Brain microvascular endothelial cell (primary cell): ENCODE measurements at places on chromosomes 16 and 17.

DNA sequence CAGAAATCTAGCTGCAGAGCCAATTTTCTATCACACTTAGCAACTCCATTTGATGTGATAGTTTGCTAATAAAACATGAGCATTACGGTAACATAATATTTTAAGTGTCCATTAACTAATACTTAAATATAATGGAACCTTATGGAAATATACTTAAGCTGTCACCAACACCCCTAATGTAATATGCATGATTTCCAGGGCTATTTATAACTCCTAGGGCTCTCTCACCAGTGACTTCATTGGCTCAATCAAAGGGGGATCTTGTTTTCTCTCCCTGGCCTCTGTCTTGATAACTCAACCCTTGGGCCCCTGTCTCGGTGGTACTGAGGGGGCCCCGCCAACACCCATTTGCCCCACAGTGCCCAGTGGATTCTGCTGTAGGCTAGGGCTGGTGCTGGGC is 170.4 kb downstream of the SALL1 start:
- DNase-seq = no peak

DNA sequence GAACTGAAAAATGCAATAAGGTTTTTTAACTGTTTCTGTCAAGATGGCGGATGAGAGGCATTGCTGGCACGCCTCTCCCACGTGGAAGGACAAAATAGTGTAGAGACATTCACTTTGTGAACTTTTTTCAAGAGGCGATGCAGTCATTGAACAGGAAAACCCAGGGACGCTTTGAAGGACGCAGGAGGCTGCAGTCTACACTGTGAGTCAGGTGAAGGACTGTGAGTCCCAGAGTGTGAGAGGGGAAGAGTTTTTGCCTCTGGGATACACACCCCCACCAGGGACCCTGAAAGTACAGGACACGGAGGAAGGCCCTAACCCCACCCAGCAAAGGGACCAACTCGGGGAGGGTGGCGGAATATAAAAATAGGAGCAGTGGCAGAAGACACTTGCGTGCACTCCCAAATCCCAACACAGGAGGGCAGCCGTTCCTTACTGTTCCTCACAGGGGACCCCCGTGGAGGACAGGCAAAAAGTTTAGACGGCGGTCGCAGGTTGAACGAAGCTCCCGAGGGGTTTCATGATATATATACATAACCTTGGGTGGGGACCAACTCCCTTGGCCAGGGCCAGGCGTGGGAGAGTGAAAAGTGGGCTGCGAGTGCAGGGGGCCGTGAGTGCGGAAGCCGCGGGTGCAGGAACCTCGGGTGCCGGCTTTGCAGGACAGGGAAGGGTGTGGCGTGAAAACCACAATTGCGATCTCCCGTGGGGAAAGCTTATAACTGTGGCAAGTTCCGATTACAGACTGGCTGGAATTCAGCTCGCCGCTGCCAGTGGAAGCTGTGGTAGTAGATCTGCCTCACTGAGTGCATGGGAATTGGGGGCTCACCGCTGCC is 82.0 kb upstream of the ALOX12 start:
- peak; percentile 47 for DNase-seq

DNA sequence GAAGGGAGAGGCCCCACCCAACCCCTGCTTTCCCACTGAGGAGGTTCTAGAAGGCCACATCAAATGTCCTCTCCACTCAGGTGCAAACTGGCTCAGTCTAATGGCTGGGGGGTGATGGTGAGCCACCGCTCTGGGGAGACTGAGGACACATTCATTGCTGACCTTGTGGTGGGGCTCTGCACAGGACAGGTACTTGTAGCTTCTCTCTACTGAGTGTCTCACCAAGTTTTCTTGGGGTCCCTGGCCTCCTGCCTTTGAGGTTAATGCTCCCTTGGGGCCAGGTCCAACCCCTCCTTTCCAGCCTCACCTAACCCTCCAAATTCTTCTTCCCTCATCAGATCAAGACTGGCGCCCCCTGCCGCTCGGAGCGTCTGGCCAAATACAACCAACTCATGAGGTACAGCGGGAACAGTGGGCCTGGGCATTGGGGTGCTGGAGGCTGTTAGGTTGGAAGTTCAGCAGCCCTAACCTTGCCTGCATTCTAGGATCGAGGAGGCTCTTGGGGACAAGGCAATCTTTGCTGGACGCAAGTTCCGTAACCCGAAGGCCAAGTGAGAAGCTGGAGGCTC is 5.7 kb downstream of the ENO3 start:
- no peak for DNase-seq

GRCh38 chr17:39965017-39965699 is 2.4 kb downstream of the GSDMA start:
- no peak for DNase-seq

- DNase-seq = no peak
Measured at GRCh38 chr17:38705523-38705802, 390 bp downstream of the MLLT6 start.

DNA sequence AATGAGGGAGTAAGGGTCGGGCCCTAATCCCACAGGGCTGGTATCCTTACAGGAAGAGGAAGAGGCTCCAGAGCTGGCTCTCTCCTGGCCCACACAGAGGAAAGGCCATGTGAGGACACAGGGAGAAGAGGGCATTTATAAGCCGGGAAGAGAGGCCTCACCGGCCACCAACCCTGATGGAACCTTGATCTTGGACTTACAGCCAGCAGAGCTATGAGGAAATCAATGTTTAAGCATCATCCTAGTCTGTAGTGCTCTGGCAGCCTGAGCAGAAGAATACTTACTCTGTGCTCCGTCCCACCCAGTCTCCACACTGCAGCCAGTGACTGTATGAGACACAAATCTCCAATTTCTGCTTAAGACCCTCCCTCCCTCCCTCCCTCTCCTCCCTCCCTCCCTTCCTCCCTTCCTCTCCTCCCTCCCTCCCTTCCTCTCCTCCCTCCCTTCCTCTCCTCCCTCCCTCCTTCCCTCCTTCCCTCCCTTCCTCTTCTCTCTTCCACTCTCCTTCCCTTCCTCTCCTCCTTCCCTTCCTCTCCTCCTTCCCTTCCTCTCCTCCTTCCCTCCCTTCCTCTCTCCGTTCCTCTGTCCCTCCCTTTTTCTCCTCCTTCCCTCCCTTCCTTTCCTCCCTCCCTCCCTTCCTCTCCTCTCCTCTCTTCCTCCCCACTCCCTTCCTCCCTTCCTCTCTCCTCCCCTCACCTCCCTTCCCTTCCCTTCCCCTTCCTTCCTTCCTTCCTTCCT is 8.9 kb upstream of the TMEM220 start:
- DNase-seq = no peak

GRCh38 chr17:45270828-45271418 is 9.0 kb upstream of the SPATA32 start:
- no peak for DNase-seq

DNA sequence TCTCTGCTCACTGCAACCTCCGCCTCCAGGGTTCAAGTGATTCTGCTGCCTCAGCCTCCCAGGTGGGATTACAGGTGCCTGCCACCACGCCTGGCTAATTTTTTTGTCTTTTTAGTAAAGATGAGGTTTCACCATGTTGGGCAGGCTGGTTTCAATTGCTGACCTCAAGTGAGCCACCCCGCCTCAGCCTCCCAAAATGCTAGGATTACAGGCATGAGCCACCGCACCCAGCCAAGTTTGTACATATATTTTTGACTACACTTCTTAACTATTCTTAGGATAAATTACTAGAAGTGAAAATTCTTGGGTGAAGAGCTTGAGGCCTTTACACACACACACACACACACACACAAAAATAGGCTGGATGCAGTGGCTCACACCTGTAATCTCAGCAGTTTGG is 1.4 kb upstream of the ITGAM start:
- no peak for DNase-seq

GRCh38 chr17:27747462-27748359 is 52.6 kb downstream of the NOS2 start:
- no peak for DNase-seq

DNA sequence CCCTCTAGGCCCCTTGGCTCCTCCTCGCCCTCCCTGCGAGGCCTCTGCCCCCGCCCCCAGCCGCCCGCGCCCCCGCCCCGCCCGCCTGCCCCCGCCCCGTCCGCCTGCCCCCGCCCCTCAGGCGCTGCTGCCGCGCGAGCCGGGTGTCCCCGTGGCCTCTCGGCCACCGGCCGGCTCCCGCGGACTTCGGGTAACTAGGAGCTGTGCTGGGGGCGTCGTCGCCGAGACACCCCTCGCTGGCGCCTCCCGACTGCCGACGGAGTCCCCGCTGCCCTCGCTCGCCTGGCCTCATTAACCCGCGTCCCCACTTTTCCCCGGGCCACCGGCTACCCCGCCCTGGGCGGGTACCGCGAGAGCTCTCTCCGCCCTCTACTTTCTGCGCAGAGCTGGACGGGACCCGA is at the start of gene TLCD1:
TSS of gene TLCD1 (minus strand) at position 8 of the 401 bp plus-strand sequence. CDS start 136 bp downstream, outside the sequence.
- DNase-seq = peak; percentile 53

DNA sequence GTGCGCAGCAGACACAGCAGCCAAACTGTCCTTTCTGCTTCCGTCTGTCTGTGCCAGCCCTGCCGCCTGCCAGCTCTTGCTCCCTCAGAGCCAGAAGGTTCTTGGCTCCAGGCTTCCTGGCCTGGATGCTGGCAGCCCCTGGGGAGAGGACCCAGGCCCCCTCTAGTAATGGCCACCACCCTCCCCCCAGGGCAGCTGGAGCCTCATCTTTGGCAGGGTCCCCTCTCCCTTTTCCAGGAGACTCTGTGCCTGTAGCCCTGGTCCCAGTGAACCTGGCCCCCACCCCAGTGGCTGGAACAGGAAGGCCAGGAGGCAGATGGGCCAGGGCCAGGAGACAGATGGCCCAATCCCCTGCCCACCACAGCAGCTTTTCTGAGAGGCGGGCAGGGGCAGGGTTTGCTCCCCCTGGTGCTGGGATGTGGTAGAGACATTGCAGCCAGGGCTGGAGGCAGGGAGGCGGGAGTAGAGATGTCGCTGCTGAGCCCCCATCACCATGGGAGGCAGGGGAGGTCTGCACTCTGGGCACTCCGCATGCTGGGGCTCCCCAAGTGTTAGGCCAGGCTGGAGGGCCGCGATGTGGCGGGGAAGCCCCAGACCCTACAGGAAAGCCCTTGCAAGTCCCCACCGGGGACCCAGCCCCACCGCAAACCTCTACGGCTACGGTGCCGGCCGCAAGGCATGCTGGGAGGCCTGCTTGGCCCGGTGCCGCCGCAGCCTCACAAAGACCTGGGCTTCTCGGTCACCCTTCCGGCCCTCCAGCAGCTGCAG is 16.7 kb downstream of the UNC13D start:
- DNase-seq = peak; percentile 56

GRCh38 chr16:78362524-78363135 is 263.2 kb downstream of the WWOX start:
- DNase-seq = no peak

GRCh38 chr16:51148678-51149228 is 2.3 kb downstream of the SALL1 start:
- DNase-seq = no peak

- DNase-seq = no peak
Measured at GRCh38 chr16:23874613-23875294, 39.0 kb downstream of the PRKCB start.

DNA sequence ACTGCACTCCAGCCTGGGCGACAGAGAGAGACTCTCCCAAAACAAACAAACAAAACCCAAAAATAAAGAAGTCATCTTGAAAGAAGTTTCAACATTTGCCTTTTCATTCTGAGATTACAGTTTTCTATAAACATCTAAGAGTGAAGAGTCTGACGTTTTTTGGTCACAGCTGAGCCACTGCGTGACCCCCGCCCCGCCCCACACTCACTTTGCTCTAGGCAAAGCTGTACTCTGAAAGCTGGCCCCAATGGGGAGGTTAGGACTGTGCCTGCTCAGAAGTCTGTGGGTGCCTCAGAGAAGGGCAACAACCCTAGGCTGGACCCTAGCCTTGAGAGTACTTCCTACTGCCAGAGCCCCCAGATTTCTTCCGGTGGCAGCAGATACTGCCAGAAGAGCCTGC is 19.3 kb downstream of the CYB5D2 start:
- DNase-seq = no peak

DNA sequence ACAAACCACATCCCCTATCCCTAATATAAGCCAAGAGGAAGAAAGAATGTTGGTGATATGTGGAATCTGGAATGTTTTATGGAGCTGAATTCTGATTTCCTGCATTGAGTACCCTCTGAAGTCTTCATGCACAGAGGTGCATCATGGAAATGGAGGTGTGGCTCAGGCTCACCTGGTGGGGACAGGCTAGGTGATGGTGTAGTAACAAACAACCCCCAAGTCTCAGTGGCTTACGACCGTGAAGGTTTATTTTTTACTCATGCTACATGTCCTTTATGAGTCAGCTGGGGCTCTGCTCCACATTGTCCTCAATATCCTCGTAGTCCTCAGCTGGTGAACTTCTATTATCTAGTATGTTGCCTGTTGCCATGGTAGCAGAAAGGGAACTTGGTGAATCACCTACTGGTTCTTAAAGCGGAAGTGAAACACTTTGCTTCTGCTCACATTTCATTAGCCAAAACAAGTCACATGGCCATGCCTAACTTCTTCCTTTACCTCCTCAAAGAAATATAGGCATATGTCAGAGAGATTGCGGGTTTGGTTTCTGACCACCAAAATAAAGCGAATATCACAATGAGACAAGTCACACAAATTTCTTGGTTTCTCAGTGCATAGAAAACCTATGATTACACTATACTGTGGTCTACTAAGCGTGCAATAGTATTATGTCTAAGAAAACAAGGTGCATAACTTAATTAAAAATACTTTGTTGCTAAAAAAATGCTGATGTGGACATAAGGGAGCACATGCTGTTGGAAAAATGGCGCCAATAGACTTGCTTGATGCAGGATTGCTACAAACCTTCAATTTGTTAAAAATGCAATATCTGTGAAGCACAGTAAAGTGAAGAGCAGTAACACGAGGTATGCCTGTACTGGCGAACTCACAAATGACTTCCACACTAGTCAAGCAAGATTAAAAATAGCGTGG is at the start of gene PMFBP1:
TSS of gene PMFBP1 (minus strand) at position 51 of the 930 bp plus-strand sequence. CDS start 947 bp downstream, outside the sequence.
- peak; percentile 99 for DNase-seq

DNA sequence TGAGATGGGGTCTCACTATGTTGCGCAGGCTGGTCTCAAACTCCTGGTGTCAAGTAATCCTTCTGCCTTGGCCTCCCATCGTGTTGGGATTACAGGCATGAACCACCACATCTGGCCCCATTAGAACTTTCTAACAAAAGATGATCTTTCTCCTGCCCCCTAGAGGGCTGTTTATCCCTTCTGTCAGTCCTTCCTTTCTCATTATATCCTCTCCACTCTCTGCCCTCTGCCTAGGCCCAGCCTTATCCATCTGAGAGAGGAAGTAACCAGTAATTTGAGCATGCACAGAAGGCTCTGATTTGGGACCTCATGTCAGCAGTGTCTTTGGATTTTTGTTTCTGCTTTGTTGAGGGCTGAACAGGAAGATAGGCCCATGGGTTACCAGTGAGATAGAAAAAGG is 4.4 kb upstream of the DHX40 start:
- DNase-seq = peak; percentile 18

GRCh38 chr17:81511554-81511803 is 1.1 kb downstream of the ACTG1 start:
- no peak for DNase-seq

- no peak for DNase-seq
Measured at GRCh38 chr16:72211110-72211509, 39.2 kb upstream of the PMFBP1 start.

GRCh38 chr17:49114703-49115102 is 17.9 kb upstream of the B4GALNT2 start:
- no peak for DNase-seq

DNA sequence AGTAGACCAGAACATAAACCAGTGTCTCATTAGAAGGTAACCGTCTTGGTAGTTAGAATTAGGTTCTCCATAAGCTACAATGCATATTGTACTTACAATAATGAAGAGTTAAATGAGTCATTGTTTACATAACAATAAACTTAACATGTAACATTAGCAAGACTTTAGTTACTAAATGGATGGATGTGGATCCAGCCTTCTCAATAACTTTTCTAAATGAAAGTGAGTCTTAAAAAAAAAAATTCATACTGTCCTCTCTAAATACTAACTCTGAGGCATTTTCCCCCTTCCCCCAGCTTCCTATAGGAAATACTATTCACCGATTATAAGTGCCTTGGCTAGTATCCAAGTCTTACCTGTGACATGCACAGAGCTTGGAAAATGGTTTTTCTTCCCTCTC is 155.3 kb downstream of the CYB561 start:
- no peak for DNase-seq
